ENCODE measurements at places on chromosomes 4 and X. TPM values are rescaled to one million over a fixed set of nuclear protein-coding genes. Genes with fewer than 3 reads are reported as not detected.

DNA sequence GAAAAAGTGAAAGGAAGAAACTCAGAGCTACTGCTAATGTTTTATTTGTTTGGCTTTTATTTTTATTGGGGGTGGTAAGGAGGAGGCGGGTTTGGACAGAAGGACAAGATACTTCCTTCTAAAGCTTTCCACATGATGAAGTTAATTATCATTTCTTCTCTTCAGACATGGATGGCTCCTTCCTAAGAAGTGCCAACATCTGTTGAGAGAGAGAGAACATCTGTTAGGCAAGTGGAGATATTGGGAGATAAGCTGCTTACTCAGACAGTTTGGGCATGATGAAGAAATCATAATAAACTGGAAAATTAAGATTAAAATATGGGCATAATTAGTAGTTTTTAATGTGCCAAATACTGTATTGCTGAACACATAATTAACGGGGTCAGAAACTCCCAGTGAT, 535.7 kb upstream of the INTU start:
- no peak for DNase-seq

DNA sequence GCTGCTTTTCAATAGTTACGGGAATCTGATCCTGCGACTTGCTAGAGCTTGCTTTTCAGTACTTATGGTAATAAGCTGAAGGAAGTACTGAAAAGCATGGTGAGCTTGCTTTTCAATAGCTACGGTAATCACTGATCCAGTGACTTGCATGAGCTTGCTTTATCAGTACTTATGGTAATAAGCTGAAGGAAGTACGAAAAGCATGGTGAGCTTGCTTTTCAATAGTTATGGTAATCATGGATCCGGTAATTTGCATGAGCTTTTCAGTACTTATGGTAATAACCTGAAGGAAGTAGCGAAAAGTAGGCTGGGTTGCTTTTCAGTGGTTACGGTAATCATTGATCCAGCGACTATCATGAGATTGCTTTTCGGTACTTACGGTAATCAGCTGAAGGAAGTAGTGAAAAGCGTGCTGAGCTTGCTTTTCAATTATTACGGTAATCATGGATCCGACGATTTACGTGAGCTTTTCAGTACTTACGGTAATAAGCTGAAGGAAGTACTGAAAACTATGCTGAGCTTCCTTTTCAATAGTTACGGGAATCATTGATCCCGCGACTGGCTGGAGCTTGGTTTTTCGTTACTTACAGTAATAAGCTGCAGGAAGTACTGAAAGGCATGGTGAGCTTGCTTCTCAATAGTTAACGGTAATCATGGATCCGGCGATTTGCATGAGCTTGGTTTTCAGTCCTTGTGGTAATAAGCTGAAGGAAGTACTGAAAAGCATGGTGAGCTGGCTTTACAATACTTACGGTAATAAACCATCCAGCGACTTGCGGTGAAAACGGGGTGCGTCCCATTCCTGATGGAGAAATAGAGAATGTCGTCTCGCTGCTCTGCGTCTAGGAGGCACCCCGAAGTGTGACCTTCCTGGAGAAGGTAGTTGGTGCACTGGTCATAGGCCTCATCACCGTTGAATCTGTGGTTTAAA, 6.5 kb downstream of the CRLF2 start:
- DNase-seq: no peak

DNA sequence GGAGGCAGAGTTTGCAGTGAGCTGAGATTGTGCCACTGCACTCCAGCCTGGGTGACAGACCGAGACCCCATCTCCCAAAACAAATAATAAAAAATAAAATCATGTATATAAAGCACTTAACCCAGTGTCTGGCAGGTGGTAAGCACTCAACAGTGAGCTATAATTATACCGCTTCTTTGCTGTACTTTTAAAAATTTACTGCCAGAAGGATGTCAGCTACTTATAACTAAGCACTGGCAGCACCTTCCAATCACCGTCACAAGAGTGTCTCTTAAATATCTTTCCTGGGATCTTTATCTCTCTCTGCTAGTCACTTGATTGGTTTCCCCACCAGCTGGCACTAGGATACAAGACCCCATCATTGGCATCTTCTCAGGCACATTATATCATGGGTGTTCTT, 53.9 kb upstream of the DAPP1 start:
- DNase-seq: no peak

- no peak for DNase-seq
Measured at GRCh38 chr4:114921790-114922591, 191.4 kb downstream of the NDST4 start.

- no peak for DNase-seq
Measured at GRCh38 chr4:123528501-123529277, 132.1 kb downstream of the SPRY1 start.

The SLC49A3 gene
- 8.6 TPM for total RNA-seq

GRCh38 chr4:126405369-126405982, 1090.7 kb downstream of the FAT4 start:
- no peak for DNase-seq

Measured in esophagus muscularis mucosa (tissue), 4 donors.